ENCODE measurements at places on chromosomes 16 and 17.

DNA sequence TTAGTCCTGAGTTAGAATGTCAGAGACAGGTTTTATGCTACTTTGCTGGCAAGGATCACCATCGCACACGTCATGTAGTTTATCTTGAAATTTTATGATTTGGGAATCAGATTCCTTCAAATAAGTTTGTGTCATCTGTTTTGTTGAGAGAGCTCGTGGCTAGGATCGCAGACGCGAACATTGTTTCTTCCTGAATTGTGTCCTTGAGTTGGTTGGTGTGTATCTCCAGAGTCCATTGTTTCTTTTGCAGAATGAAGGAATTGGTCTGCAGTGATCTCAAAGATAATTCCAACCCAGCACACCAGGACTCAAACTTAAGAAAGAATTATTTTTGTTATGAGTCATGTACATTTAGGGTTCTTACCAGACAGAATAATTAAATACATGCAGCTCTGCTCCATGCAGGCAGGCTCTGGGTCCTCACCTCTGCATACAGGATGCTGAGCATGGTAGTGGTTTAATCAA, 51.6 kb downstream of the PRKCA start:
- no peak for DNase-seq

DNA sequence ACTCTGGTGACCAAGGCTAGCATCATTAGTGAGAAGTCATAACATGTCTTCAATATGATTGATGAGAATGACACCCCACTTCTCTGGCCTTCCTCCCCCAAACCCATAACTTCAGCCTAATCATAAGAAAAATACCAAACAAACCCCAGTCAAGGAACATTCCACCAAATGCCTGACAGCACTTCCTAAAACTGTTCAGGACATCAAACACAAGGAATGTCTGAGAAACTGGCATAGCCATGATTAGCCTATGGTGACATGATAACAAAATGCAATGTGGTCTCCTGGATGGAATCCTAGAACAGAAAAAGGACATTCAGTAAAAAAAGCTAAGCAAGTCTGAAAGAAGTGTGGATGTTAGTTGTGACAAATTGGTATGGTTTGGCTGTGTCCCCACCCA, 24.7 kb upstream of the TBX4 start:
- no peak for DNase-seq

- DNase-seq = no peak
Measured at GRCh38 chr16:21088646-21089538, 61.8 kb downstream of the DNAH3 start.

DNA sequence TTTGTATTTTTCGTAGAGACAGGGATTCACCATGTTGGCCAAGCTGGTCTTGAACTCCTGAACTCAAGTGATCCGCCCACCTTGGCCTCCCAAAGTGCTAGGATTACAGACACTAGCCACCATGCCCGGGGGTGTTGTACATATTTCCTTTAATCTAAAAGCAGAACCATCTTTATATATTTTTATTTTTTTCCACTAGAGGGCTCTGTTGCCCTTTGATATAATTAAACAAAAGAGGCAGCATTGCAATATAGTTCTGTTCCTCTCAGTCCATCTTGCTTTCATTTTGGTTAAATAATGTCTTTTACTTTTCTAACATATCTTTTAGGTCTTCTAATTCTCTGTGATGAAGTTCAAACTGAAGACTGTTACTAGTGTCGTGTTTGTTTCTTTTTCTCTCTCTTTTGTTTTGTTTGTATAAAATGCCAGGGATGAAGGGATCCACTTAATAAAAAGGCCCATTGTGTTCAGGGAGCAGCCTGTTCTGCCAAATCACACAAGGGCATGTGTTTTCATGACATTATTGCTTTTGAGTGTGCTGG, 23.4 kb downstream of the WWOX start:
- peak; percentile 14 for DNase-seq

GRCh38 chr16:57601801-57602478, 26.5 kb upstream of the ADGRG1 start:
- DNase-seq = no peak

- no peak for DNase-seq
Measured at GRCh38 chr16:85041219-85042166, 13.9 kb downstream of the KIAA0513 start.

DNA sequence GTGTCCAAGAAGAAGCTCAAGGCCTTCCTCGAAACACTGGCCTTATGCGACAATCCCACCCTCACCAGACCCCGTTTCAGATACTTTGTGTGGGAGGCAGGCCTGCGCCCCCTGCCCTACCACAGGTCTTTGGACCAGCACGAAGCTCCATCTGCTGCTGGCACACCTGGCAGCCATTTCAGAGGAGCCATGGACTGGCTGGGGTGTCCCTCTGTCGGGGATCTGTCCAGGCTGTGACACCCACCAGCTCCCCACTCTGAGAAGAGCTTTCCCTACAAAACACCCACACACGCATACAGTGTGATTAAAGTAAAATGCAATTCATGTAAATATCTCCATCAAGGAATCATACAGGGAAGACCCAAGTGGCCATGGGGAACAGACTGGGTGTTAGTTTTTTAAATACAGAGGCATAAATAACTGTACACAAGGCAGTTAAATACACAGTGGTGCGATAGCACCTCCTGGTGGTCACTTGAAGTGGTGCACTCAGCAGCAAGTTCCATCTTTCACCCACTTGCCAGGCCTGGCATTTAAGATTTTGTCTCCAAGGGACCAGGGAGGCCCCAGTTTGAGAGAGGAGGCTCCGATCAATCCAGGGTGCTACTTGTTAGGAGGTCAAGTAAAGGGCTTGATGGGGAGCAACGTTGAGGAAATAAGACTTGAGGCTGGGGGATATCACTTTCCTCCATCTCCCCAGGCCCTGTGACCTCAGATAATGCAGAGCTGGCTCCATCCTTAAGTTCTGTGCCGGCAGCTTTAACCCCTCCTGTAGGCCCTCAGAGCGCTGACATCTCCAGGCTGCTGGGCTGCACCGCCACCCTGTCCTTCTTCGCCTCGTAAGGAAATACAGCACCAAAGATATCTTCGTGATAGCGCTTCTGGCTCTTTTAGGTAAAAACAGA, 43.6 kb downstream of the NOS2 start:
- peak; percentile 32 for DNase-seq

- peak; percentile 76 for DNase-seq
Measured at GRCh38 chr17:73293031-73293430, 18.8 kb downstream of the CDC42EP4 start.

- no peak for DNase-seq
Measured at GRCh38 chr16:11731222-11731621, 11.4 kb downstream of the TXNDC11 start.

DNA sequence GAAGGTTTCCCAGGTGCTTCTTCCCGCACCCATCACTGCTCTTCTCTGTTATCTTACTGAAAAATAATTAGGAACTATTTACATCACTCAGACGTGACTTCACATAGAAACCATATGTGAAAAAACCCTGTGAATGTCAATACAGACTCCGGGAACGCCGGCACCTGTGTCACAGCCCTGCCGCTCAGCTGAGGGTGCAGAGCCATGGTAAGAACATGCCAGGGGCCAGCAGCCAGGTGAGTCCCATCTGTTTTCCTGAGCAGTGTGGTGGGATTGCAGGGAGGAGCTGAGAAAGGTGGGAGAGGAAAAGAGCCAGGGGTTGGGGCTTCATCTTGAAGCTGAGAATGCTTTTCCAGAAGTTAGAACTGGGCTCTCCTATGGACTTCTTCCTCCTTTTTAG, 13.7 kb downstream of the FOXF1 start:
- DNase-seq = no peak

DNA sequence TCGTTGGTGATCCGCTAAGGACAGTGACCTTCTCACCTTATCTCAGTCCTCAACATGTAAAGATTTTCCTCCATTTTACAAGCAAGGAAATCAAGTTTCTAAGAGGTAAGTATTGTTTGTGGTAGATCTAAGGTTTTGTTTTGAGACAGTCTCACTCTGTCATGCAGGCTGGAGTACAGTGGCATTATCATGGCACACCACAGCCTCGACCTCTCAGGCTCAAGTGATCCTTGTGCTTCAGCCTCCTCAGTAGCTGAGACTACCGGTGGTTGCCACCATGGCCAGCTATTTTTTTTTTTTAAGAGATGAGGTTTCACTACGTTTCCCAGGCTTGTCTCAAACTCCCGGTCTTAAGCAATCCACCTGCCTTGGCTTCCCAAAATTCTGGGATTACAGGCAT, 34.9 kb downstream of the PRKCA start:
- DNase-seq = no peak

GRCh38 chr16:23286131-23286532, 16.0 kb upstream of the SCNN1B start:
- no peak for DNase-seq

DNA sequence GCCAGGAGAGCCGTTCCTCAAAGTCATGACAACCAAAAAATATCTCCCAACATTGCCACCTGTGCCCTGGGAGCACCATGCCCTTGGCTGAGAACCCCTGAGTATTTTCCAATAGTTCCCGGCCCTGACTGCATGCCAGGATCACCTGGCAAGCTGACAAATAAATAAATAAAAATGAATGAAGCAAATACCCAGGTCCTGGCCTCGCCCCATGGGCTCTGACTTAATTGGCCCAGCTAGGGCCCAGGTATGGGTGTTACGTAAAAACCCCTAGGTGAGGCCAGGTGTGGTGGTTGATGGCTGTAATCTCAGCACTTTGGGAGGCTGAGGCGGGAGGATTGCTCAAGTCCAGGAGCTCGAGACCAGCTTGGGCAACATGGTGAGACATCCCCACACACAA, 2.7 kb upstream of the C16orf74 start:
- peak; percentile 64 for DNase-seq

DNA sequence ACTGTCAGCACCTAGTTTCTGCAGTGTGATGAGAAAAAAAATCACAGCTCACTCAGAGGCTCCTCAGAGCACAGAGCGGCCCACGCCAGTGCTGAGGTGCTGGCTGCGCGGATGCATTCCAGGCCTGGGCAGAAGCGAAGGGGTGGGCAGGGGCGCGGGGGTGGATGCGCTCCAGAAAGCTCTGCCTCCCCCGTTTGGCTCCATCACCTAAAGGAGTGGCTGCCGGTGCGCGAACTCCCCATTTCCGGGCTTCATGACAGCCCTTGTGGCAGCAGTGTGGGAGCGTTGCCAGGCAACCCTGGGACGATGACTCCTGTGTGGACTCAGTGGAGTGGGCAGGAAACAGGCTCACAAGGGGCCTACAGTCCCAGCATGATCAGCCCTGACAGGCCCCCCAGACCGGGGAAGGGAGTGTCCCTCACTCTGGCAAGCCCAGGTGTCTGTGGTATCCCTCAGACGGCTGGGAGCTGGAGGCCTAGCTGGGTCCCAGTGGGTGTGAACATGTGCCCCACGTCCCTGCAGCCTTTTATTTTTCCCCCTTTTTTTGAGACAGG, 32.8 kb upstream of the NUDT16L1 start:
- no peak for DNase-seq

GRCh38 chr17:50843150-50843905, 7.9 kb downstream of the WFIKKN2 start:
- DNase-seq = no peak

- no peak for DNase-seq
Measured at GRCh38 chr17:67238991-67239390, 6.0 kb downstream of the HELZ start.

GRCh38 chr16:84717484-84717883, 17.7 kb downstream of the USP10 start:
- no peak for DNase-seq

- no peak for DNase-seq
Measured at GRCh38 chr16:86120201-86121192, 221.5 kb downstream of the IRF8 start.

DNA sequence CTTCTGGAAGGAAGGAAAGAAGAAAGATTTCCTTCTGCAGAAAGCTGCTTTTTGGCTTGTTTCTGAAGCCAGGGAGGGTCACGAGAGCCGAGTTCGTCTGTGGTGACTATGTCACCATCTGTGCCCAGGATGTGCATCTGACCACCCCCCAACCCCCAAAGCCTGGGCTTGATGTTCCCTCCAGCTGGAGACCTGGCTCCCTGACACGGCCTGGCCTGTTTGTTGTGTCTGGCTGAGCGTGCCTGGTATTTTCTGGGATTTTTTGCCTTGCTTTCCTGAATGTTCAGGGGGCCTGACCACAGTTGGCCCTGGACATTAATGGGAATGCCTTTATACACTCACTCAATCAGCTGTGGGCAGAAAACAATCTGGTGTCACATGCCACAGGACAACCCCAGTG, 38.9 kb downstream of the LGALS9 start:
- no peak for DNase-seq
